Activated CD4-positive, alpha-beta T cell treated with anti-CD3 and anti-CD28 coated beads, Interleukin-2, amount 10 ng/mL, durations not matched to agents 7 days and 5 days (primary cell): ENCODE measurements at places on chromosomes 7 and 10. TPM values are rescaled to one million over a fixed set of nuclear protein-coding genes. Genes with fewer than 3 reads are reported as not detected.

DNA sequence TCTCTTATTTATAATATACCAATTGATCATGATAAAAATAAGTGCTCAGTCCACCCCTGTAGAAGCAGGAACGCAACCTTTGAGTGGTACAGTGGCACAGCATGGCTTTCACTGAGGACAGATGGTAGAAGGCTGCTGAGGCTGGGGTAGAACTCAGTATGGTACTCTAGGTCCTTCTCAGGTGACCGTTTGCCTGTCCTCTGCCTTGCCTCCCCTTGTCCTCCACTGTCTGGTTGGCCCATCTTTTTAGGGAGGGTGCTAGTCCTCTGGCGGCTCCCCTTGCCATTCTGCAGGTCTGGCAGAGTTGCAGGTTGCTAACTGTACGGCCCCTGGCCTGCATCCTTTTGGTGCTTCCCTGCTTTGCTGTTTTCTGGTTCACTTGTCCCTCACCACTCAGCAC lies 27.3 kb downstream of the SLC18A2 start:
- no peak for DNase-seq
- H3K27me3 ChIP-seq: no peaks in the 10 kb centered on the region
- no peaks in the 10 kb centered on the region for H3K36me3 ChIP-seq
- no peaks in the 10 kb centered on the region for H3K4me1 ChIP-seq
- H3K4me3 ChIP-seq: no peak overlapping the region

GRCh38 chr10:118102121-118102520 lies 55.4 kb upstream of the RAB11FIP2 start:
- no peak for DNase-seq
- no peaks in the 10 kb centered on the region for H3K36me3 ChIP-seq
- H3K4me3 ChIP-seq: no peak overlapping the region
- H3K27ac ChIP-seq: no peak overlapping the region
- no peaks in the 10 kb centered on the region for H3K4me1 ChIP-seq

- no peak overlapping the region for H3K27ac ChIP-seq
- no peaks in the 10 kb centered on the region for H3K27me3 ChIP-seq
- H3K4me1 ChIP-seq: peaks cover 11% of the 10 kb centered on the region
- peaks cover 23% of the 10 kb centered on the region for H3K36me3 ChIP-seq
Observed at GRCh38 chr10:74282151-74282847, 131.3 kb downstream of the ADK start.

DNA sequence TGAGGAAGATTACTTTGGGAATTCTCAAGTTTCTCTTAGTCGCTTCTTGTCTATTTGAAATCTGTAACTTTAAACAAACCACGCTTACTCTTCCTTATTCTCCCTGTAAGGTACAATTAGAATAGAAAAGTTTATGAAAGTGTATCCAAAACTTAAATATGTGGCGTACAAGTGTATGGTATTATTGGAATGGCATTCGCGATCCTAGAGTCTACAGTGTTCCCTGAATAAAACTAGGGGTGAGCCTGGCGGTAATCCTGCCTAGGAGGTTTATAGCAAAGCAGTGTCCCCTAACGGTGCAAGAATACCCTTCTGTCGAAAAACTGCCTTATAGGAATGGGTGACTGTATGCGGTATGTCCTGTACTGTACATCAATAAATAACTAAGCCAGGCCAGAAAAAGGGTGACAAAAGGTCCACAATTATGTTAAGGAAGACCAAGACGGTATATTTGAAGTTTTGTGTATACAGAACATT lies 1.2 kb downstream of the TASOR2 start:
- peaks cover 8% of the 10 kb centered on the region for H3K36me3 ChIP-seq
- peak overlapping the region; percentile 95 for H3K4me3 ChIP-seq

DNA sequence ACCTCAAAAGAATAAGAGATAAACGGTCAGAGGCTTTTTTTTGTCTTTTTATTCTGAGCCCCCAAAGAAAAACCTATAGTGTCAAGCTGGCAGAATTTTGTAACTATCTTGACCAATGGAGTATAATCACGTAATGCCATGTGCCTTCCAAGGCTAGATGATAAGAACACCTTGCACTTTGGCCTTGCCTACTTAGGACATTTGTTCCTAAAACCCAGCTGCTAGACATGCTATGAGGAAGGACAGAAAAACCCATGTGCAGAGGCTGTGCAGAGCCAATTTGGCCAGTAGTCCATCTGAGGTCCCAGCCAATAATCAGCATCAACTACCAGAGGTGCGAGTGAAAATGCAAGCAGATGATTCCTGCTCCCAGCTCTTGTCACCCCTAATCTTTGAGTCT lies 69.9 kb downstream of the EPDR1 start:
- no peak overlapping the region for H3K4me3 ChIP-seq
- H3K27ac ChIP-seq: no peak overlapping the region
- no peaks in the 10 kb centered on the region for H3K4me1 ChIP-seq
- peaks cover 3% of the 10 kb centered on the region for H3K27me3 ChIP-seq

GRCh38 chr7:2834748-2835441 lies 9.2 kb downstream of the GNA12 start:
- peak overlapping the region; percentile 55 for H3K27ac ChIP-seq
- H3K4me3 ChIP-seq: no peak overlapping the region
- H3K36me3 ChIP-seq: peaks cover 19% of the 10 kb centered on the region
- H3K27me3 ChIP-seq: no peaks in the 10 kb centered on the region
- no peak for DNase-seq
- H3K4me1 ChIP-seq: peaks cover 20% of the 10 kb centered on the region

- no peak for DNase-seq
- no peaks in the 10 kb centered on the region for H3K4me1 ChIP-seq
Observed at GRCh38 chr10:70634011-70634410, 31.5 kb upstream of the PRF1 start.

- H3K27me3 ChIP-seq: peaks cover 47% of the 10 kb centered on the region
- no peak for DNase-seq
- no peak overlapping the region for H3K27ac ChIP-seq
- peaks cover 8% of the 10 kb centered on the region for H3K4me1 ChIP-seq
- peaks cover 2% of the 10 kb centered on the region for H3K36me3 ChIP-seq
Observed at GRCh38 chr7:50795831-50796230, 13.1 kb upstream of the GRB10 start.

- H3K4me3 ChIP-seq: no peak overlapping the region
- no peaks in the 10 kb centered on the region for H3K36me3 ChIP-seq
- no peak for DNase-seq
- H3K4me1 ChIP-seq: peaks cover 2% of the 10 kb centered on the region
Observed at GRCh38 chr10:118827053-118827452, 72.3 kb upstream of the CACUL1 start.

DNA sequence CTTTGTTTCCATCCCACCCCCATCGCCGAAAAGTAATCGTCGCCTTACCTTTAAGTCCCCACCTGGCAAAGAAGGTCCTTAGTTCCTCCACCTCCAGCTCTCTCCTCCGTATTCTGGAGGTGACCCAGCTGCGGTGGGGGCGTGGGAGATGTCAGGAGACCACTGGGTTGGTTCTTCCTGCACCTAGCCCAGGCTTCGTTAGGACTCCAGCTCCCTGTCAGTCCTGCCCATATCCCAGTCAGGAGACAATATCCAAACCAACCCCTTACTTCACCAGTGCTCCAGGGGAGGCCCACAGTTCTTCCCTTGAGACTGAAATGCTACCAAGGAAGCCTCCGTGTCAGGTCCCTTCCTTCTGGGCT lies 693 bp downstream of the ADIRF start:
- no peak for DNase-seq
- H3K27me3 ChIP-seq: peaks cover 28% of the 10 kb centered on the region
- no peaks in the 10 kb centered on the region for H3K36me3 ChIP-seq
- no peak overlapping the region for H3K27ac ChIP-seq
- peaks cover 29% of the 10 kb centered on the region for H3K4me1 ChIP-seq
- no peak overlapping the region for H3K4me3 ChIP-seq

GRCh38 chr7:50142425-50143017 lies 49.5 kb upstream of the ZPBP start:
- peak; percentile 68 for DNase-seq
- H3K4me1 ChIP-seq: peaks cover 48% of the 10 kb centered on the region
- no peaks in the 10 kb centered on the region for H3K36me3 ChIP-seq
- peak overlapping the region; percentile 83 for H3K27ac ChIP-seq
- peaks cover 4% of the 10 kb centered on the region for H3K27me3 ChIP-seq
- H3K4me3 ChIP-seq: peak overlapping the region; percentile 58

GRCh38 chr7:88452646-88453045 lies 146.0 kb upstream of the STEAP4 start:
- no peaks in the 10 kb centered on the region for H3K27me3 ChIP-seq
- no peaks in the 10 kb centered on the region for H3K4me1 ChIP-seq
- H3K36me3 ChIP-seq: no peaks in the 10 kb centered on the region
- no peak for DNase-seq

DNA sequence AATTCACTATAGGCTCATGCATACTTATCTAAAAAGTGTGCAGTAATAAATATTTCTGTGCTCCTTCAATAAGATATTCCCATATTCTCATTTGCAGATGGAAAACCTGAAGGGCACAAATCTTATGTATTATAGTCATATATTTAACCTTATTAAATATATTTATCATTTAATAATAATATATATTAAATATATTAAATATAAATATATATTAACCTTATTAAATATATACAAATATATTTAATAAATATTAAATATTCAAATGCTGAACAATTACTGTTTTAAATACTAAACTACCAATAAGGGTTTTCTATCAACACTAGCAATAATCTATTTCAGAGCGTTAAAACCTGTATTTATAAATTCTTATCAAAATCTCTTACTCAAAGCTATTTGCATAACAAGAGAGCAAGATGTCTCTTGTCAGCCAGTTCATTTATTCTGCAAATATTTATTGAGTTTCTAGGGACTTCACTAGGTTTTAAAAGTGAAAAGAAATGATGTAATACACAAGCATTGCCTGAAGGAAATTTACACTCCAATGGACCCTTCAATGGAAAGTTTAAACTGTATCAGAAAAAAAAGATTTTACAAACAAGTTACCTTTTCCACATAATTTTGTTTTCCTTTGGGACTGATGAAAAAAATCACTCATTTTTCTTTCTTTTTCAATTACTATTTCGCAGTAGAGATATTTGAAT lies 159.2 kb downstream of the AGMO start:
- no peaks in the 10 kb centered on the region for H3K36me3 ChIP-seq
- H3K4me1 ChIP-seq: no peaks in the 10 kb centered on the region
- no peaks in the 10 kb centered on the region for H3K27me3 ChIP-seq
- no peak overlapping the region for H3K4me3 ChIP-seq
- no peak for DNase-seq
- no peak overlapping the region for H3K27ac ChIP-seq

DNA sequence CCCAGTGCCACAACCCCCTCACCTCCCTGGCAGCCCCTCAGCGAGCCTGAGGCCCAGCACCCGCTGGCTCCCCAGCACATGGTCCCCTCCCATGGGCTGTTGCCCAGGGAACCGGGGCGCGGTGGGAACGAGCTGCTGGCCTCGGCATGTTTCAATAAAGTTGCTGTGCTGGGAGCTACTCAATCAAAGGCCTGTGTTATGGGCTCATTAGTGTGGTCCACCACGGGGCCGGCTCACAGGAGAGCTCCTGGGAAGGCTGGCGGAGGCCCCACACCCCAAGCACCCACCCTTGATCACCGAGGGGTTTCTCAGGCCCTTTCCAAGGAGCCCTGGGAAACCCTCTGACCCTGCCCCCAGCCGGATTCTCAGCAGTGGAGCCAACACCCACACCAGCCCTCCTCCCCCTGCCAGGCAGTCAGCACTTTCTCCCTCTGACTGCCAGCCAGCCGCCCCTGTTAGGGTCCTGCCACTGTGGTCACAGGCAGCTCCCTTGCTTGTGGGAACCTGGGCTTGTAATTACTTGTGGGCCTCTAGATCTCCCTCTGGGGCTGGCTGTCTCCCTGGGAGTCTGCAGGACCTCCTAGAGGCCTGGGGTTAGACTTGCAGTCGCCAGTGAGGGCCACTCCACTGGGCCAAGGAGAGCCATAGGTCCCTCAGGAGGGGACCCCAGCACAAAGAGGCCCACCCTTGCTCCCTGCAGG lies 24.8 kb upstream of the TRIM8 start:
- peaks cover 7% of the 10 kb centered on the region for H3K4me1 ChIP-seq
- no peak overlapping the region for H3K4me3 ChIP-seq
- no peak for DNase-seq
- H3K27ac ChIP-seq: no peak overlapping the region

DNA sequence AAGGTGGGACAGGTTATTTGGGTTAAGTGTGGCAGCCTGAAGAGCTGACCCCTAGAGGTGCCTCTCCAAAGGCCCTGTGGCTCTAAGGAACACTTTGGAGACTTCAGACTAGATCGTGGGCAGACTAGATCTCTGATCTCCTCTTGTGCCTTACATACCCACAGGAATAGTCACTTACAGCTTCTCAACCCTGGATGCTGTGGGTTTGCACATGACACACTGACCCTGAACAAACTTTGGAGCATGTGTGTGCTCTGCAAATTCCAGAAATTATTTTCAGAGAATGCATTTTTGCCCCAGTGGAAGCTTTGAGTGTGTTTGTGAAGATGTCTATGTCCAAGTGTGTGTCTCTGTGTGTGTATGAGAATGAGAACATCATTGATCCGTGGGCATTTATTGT lies 119.6 kb downstream of the EMX2 start:
- H3K4me3 ChIP-seq: no peak overlapping the region
- no peak for DNase-seq
- H3K27ac ChIP-seq: no peak overlapping the region
- H3K36me3 ChIP-seq: no peaks in the 10 kb centered on the region
- no peaks in the 10 kb centered on the region for H3K4me1 ChIP-seq

- no peak for DNase-seq
- H3K4me1 ChIP-seq: no peaks in the 10 kb centered on the region
- no peak overlapping the region for H3K27ac ChIP-seq
- H3K4me3 ChIP-seq: no peak overlapping the region
- no peaks in the 10 kb centered on the region for H3K27me3 ChIP-seq
Observed at GRCh38 chr7:133562621-133563020, 309.7 kb downstream of the EXOC4 start.

The SFMBT2 gene
- 32.3 TPM for total RNA-seq

The COL13A1 gene
- total RNA-seq: not detected

The UBE2D1 gene
- 11.9 TPM for total RNA-seq

The MKX gene
- not detected for total RNA-seq

The CPA4 gene
- total RNA-seq: not detected

The NKX2-3 gene
- not detected for total RNA-seq

The CRYGN gene
- not detected for total RNA-seq

The CSGALNACT2 gene
- total RNA-seq: 41.0 TPM

The SGCE gene
- total RNA-seq: not detected

The PRXL2A gene
- total RNA-seq: 5.4 TPM

The EIF4H gene
- 264 TPM for total RNA-seq

The IKZF1 gene
- 379 TPM for total RNA-seq

The AKR1C3 gene
- total RNA-seq: 5.9 TPM

The LLCFC1 gene
- not detected for total RNA-seq
